ENCODE measurements at places on chromosomes 16 and 17.

GRCh38 chr17:73770115-73770848 lies 126.0 kb upstream of the SDK2 start:
- peak; percentile 63 for DNase-seq

DNA sequence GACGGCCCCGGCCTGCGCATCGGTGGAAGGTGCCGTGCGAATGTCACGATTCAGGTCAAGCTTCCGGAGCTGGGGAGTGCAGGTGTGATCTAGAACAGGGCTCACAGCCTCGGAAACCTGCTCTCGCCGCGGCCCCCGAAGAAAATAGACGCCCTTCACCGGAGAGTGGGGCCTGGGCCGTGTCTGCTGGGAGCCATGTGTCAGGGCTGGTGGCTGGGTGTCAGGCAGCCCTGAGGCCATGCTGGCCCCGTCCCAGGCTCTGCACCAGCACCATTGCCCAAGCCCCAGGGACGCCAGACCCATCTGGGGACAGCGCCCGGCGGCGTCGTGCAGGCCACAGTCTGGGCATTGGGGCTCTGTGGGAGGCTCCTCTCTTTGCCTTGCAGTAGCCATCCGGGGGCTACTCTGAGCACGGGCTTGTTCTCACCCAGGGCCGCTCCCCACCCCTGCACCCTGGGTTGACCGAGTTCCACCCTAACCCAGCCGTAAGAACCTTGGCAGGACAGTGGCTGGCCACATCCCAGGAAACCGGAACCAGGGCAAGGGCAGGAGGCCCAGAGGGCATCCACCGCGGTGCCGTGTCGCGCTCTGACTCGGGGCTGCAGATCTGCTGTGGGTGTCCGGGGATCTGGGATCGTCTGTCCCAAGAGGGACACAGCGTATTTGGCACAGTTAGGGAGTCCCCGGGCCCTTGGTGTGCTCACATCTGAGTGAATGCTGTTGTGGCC lies 5.3 kb upstream of the NUDT16L1 start:
- no peak for DNase-seq

DNA sequence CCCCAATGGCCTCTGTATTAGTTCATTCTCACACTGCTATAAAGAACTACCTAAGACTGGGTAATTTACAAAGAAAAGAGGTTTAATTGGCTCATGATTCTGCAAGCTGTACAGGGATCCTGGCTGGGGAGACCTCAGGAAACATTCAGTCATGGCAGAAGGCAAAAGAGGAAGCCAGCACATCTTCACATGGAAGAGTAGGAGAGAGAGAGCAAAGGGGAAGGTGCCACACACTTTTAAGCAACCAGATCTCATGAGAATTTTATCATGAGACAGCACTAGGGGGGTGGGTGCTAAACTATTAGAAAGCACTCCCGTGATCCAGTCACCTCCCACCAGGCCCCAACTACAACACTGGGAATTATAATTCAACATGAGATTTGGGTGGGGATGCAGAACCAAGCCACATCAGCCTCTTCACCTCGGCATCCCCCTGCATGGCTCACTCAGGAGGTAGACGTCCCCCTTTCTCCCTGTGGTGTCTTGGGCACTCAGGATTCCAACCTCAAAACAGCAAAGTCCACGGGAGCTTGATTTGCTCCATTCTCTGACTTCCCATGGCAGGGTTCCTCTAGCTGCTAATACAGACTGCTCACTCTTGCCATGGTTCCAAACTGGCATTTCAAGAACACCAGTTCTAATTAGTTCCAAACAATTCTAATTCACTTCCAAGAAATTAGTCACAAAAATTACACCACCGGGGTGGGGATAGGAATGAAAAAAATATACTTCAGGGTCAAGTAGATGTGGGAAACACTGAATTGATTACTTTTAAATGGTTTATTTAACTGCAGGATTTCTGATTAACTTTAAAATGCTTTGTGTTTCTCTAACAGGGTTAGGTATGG lies 203.8 kb upstream of the HSBP1 start:
- DNase-seq = peak; percentile 21

- no peak for DNase-seq
Observed at GRCh38 chr16:1430759-1431496, at the start of gene PERCC1. PERCC1 (plus strand) TSS chr16:1431078; CDS start chr16:1432594, 1,516 bp downstream.

DNA sequence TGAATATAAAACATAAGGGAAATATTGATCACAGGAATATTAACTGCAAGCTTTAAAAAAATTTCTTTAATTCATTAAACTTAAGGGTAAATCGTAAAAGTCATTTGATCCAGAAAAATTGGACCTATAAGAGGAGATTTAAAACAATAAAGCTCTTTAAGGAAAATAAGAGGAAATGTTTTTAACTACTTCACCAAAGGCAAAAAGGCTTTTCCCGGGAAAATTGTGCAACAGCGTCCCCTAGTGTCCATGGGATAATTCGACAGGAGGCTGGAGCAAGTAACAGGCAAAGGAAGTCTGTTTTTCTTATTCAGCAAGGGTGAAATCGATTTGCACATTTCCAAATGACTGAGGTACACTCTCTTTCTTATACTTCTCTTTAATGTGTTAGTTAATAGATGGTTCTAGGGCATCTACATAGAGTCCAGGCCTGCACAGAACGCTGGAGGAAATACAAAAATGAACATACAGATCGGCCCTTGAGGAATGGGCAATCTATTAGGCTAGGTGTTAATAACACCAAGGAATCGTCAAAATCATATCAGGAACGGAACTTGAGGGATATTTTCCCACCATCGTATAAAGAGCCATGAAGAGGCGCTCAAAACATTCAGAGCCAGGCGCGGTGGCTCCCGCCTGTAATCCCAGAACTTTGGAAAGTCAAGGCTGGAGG lies 61.4 kb downstream of the ZNF18 start:
- DNase-seq = peak; percentile 22

DNA sequence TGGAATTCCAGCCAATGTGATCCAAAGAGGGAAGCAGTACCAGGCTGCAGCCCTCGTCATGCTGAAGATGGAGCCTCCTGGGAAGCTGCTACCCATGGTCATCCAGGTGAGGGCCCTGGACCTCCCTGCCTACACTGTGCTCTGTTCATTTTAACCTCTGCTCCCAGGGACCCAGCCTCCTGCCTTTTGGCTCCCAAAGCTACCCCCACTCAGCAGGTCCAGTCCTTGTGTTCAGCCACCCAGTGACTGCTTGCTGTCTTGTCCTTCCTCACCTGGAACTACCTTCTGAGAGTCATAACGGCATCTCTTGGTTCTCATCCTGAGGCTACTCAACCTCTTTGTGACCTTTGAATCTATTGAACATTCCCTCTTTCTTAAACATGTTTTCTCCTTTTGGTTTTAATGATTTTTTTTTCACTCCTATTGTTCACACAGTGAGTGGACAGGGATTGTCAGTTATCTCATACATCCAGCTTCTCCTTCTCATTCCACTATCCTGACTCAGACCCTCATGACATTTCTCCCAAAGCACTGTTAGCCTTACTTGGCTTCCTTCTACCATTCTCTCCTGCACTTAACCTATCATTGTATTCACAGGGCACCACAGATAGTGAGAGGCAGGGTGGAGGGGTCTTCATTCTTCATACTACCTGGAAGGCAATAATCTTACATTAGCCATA lies 53.3 kb downstream of the GOSR1 start:
- DNase-seq = peak; percentile 82

GRCh38 chr17:49390548-49391324 lies 23.9 kb downstream of the PHB1 start:
- peak; percentile 47 for DNase-seq

- no peak for DNase-seq
Observed at GRCh38 chr17:30134551-30134950, 17.9 kb downstream of the NSRP1 start.

- no peak for DNase-seq
Observed at GRCh38 chr16:4241928-4242283, at the start of gene SRL. SRL (minus strand) TSS chr16:4242080; CDS start chr16:4242067, 13 bp downstream.

- DNase-seq = no peak
Observed at GRCh38 chr17:83123896-83124801, 44.7 kb downstream of the METRNL start.

GRCh38 chr17:42441371-42442195 lies 17.1 kb upstream of the ATP6V0A1 start:
- DNase-seq = no peak

Measured in EH (cell line).